Fibroblast of skin of right quadriceps (primary cell): ENCODE measurements at places on chromosomes 11 and 22.
A peak's percentile ranks its signal among the peaks of the same experiment; 100 is the strongest.

DNA sequence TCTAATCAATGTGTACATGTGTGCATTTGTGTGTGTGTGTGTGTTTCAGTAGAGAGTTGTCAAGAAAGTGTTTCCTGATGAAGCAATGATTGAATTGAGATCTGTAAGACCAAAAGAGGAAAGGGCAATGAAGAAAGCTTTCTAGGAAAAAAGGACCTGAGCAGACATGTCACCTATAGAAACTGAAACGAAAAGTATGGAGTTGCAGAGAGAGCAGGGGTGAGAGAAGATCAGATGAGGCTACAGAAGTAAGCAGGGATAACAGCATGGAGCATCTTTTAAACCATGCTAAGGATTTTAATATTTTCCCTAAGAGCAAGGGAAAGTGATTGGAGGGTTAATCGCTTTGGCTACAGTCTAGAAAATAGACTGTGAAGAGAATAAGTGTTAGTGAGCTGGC lies 1459.4 kb upstream of the TENM4 start:
- DNase-seq: no peak

DNA sequence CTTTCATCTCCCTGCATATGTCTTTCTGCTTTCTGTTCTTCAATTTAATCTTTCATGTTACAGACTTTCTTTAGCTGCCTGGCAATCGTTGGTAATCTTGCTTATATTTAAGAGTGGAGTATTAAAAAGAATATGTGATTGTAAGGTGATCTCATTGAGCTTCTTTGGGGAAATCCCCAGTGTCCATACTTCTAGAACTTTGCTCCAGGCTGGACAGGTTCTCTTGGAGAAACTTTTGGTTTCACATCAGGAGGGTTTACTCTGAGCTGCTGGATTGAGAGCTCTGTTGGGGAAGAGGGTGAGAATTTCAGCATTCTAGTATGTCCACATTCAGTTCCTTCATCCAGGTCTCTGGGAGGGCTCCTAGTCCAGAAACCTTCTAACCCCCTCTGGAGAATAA lies 16.1 kb downstream of the LRRC75B start:
- DNase-seq: no peak

DNA sequence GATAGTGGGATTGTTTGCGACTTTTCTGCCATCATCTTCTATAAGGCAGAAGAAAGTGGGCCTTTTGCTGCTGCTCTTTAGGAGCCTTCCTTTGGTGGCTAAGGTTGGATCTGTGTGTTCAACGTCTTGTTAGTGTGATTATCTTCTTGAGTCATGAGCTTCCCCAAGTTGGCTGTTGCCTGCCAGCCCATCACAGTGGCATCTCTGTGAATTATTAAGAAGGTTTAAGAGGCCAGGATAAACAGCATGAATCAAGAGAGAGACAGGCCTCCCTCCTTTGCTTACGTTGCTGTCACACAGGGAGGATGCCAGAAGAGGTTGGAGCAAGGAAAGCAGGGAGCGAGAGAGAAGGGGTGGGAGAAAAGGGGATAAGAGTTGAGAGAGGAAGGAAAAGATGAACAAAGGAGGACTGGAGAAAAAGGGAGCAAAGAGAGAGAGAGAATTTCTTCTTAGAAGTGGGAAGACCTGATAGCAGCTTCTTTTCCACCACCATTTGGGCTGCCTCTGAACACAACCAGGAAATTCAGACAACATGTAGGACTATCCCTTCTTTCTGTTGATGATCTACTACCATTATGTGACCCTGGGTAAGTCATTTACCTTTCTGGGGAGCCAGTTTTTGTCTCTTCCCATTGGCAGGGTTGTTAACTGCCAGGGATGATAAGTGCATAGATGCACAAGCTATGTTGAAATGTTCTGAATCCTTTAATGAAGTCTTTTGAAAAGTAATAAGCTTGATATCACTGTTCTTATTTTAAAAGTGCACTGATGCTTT lies 126.5 kb downstream of the NAV2 start:
- peak; percentile 15 for DNase-seq

DNA sequence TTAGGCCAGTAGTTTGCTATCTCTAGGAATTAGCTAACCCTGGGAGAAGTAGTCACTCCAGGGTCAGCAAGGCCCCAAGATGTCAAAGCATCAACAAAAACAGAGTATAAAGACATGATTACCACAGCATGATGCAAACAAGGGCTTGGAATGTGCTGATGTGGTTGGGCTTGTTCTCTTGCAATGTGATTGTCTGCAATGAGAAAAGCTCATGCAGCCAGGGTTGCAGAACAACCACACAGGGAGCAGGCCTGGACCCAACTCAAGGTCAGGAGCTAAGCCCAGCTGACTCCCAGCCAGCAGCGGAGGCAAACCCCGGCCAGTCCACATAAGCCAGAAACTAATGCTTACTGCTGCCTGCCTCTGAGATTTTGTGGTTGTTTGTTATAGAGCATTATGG lies 132.4 kb upstream of the ZC3H12C start:
- peak; percentile 71 for DNase-seq

- DNase-seq: no peak
These were observed 12.7 kb upstream of the OR52K2 start for GRCh38 chr11:4436411-4436810.

- no peak for DNase-seq
These were observed 184.0 kb upstream of the TBCEL start for GRCh38 chr11:120839846-120840402.
